Activated T-helper 9 cell treated with anti-CD3 and anti-CD28 coated beads, Interleukin-2, amount 50 U/mL, for 16 hours (primary cell): ENCODE measurements at places on chromosomes 4 and X.
A peak's percentile ranks its signal among the peaks of the same experiment; 100 is the strongest.

DNA sequence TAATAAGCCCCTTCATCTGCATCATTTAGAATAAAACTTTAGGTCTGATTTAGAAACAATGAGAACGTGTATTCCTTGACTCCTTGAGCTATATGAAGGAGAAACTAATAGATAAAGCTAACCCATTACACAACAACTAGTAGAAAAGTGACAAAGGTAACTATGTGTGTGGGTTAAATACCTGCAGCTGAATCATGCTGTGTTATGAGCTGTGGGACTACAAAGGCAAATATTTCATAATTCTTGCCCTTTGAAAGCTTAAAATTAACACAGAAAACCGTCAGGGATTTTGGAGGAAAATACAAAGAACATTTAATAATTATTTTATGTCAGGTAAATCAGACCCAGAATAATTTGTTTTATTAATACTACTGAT is 898 bp upstream of the NDP start:
- no peak for DNase-seq

DNA sequence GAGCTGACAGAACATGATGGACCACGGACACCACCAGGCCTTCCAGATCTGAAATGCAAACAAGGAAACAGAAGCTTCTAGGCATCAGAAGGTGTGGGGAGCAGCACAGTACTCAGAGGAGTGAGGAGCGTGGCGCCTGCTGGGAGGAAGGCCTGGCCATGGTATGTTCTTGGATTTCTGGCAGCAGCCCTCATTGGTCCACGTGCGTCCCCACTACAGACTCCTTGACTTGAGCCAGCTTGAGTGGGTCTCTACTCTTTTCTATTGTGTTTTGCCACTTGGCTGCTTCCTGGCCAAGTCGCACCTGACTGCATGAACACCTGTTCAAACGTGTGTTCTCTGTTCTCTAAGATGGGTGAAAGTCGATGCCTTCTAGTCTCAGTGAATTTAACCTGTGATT is 18.0 kb downstream of the ZNF275 start:
- no peak for DNase-seq

- no peak for DNase-seq
Measured at GRCh38 chrX:153708415-153708814, 15.8 kb downstream of the BCAP31 start.

DNA sequence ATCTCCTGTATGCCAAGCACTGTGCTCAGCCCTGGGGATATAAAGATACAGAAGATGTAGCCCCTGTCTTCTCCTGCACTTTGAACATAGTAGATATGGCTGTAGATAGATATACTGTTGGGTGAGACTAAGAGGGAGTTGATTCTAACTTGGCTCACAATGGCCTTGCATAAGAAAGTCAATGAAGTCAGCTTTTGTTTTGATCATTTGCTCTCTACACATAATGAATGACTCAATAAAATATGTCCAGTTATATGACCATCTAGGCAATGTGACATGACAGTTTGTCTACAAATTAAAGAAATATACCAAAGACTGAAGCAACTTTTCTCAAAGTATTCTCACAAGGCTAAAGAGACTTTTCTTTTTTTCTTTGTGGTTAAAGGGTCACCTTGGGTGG is 147.6 kb upstream of the DIPK2B start:
- DNase-seq, result no peak

GRCh38 chr4:41476310-41476885 is 61.6 kb upstream of the LIMCH1 start:
- no peak for DNase-seq

- DNase-seq, result no peak
Measured at GRCh38 chr4:84099599-84099998, 399.5 kb downstream of the NKX6-1 start.

DNA sequence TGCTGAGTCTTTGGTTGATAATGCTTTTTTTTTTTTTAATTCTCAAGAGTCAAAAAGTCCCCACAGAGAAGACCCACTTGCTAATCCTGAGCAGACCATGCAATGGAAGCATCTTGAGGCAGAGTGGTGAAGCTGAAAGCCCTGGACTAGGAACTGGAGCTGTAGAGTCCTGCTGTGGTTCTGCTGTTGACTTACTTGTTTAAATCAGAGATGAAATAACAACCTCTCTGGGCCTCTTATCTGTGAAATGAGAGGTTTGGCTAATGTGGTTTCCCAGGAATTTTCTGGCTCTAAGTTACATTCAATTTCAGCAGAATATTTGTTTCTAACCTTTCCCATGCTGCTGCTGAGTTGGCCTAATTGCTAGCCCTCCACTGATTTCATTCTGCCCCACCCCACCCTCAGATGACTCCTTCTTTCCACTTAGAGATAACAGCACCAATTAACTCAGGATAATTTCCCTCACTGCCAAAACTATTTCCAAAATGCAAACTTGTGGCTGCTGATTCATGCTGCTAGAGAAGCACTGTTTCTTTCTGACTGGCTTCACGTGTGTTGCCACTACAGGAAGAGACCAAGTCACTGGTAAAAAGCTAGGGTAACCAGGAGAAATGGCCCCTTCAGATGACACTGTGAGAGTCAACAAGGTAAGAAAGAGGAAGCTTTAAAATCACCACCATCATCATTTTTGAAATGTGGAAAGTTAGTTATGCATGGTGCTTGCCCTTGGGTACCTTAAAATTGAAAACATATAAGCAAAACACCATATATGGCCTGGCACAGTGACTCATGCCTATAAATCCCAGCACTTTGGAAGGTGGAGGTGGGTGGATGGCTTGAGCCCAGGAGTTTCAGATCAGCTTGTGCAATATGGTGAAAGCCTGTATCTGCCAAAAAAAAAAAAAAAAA is 326.4 kb downstream of the DCHS2 start:
- no peak for DNase-seq

DNA sequence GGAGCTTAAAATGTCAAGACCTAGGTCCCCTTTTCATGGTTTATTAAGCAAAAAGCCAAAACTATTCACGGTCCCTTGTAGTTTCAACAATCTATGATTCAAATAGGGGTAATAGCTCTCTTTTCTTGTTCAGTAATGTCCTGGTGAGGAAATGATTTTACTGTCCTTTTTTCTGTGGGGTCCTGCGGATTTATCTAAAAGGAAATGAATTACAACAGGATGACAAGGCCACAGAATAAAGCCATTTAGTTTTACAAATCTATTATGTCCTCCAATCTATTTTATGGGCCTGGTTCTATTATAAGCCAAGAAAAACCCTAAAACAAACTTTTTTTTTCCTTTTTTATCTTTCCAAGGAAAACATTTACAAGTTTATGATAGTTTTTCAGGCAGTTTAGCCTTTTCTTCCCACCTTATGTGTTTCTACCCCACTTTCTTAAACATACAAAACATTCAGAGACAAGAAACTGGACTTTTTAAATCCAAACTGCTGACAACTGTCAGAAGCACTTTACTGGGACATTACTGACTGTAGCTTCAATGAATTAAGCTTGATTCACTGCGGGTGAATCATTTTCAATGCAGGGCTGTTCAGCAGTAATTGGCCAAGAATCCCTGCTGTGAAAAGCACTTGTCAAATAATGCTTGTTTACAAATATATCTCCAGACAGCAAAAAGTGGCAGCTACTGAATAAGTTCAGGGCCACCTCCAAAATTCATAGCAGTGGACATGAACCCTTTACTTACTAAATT is 4.3 kb downstream of the EPHA5 start:
- no peak for DNase-seq

- DNase-seq, result no peak
Measured at GRCh38 chr4:109214622-109215301, 87.7 kb downstream of the COL25A1 start.

GRCh38 chr4:8583655-8584025 is 3.4 kb downstream of the GPR78 start:
- DNase-seq, result no peak

DNA sequence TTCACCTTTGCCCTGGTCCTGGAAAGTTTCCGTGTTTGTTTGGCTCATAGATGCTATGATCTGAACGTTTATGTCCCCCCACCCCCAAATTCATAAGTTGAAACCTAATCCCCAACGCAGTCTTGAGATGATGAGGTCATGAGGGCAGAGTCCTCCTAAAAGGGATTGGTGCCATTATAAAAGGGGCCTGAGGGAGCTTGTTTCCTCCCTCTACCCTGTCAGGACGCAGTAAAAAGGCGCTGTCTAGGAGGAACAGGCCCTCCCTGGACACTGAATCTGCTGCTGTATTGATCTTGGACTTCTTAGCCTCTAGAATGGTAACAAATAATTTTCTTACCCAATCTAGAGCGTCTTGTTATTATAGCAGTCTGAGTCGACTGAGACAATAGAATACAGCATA is 2190.6 kb upstream of the TENM3 start:
- no peak for DNase-seq

DNA sequence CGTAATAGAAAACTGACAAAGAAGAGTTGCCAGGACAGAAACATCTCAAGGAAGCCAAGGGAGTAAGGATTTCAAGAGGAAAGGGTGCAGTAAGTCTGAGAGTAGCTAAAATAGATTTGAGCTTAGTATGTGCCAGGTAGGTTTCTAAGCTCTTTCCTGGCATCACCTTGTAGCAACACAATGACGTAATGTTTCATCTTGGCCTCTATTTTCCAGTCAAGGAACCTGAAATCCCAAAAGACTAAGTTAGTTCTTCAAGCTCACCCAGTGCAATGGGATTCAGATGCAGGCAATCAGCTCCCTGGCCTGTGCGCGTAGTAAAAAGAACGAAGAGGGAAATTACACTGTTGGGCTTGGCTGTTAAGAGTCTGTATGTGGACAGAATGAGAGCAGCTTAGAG is 586.5 kb upstream of the TENM3 start:
- DNase-seq, result no peak

GRCh38 chrX:130075777-130076176 is 34.5 kb downstream of the ELF4 start:
- DNase-seq, result no peak

GRCh38 chr4:5753766-5754528 is 42.9 kb downstream of the EVC start:
- no peak for DNase-seq

DNA sequence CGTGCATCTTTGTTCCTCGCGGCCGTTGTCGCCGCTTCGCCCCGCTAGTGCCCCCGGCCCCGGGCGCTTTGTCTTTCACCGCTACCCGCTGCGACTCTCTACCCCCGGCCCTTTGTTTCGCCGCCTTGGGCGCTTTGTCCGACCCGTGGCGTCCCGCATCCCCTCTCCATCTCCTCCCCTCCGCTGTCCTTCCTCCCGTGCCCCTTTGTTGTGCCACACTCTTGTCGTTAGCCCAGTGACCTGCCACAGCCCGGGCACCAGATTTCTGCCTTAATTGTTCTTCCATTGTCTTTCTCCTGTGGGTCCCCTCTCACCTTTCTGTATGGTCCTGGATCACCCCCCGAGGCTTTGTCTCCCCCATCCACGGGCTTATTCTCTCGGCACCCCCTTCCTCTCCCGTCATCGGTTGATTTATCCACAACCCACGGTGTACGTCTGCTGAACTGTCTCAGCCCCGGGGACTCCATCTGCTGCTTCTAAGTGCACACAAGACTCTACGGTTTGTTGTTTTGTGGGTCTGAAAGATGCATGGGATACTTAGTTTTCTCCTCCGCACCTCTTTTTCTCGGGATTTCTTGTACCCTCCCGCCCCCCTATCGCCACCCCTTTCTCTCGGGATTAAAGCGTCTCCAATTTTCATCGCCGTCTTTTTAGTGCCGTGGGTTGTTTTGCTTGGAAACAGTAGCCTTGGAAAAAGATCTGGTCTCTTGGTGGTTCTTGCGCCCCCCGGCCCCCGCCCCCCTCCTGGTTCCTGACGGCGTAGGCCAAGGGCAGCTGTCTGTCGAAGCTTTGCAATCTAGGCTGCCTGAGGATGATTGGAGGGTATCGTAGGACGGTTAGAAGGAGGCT is 783 bp downstream of the RBPJ start:
- peak; percentile 27 for DNase-seq

DNA sequence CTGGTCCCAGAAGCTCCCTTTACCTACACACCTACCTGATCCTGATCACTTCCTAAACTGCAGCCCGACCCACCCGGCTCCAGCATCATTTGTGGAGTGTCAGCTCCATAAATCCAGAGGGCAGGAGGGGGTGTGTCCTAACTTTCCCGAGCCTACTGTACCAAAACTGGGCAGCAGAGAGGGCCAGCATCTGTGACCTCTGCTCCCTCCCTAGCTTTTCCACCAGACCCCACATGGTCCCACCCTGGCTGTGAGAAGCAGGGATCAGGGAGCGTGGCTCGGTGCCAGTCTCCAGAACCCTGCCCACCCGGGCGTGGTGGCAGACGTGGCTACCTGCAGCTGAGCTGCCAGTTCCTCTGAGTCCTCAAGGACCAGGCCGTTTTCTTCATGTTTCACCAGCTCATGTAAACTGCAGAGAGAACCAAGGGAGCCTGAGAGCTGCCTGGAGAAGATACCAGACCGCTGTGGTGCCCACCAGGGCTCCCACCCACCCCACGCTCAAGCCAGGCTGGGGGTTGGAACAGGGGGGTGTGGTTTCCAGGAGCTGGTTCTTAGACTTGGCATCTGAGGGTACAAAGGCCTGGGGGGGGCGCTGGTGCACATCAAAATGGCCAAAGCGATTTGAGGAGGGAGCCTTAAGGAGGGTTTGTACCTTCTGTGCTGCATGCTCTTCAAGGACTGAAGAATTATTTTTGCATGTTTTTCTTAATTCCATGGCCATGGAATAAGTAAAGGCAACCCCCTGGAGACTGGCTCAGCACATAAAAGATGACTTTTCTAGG is 76.7 kb upstream of the DRD5 start:
- no peak for DNase-seq

DNA sequence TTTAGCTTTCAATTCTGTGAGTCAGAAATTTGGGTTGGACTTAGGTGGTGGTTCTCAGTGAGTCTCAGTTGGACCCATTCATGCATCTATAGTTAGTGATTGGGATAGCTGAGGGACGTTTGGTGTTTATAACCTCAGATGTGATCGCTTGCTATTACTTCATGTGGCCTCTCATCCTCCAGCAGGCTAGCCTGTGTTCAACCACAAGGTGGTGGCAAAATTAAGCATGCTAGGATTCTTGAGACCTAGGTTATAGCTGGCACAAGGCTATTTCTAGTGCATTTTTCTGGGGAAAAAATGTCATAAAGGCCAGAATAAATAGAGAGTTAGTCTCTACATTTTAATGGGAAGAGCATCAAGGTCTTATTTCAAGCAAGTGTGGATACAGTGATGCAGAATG is 10.9 kb upstream of the GRPR start:
- no peak for DNase-seq

DNA sequence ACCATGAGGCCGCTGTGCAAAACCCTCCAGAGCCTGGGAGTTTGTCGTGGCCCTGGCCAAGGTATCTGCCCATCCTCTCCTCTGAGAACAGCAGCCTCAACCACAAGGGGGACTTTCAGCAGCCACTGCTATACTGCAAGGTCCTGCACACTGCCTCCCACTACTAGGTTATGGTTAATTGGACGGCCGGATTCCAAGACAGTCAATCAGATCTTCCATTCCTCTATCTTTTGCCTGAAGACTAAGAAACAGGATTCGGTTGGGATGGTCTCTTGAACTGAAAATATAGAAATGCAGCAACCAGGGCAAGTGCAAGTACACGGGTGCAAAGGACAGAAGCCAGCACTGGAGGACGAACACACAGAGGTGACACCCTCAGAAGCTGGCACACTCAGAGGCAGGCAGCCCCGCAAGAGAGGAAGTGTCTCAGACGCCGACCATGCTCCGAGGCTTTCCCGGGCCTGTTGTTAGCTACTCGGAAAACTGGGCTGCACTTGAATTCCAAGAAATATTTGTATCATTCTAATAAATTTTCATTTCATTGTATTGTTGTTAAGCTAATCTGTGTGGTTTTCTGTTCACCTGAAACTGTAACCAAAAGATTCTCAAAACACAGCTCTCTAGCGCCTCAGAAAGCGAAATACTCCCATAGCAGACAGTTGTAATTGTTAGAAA is 63.3 kb downstream of the AFAP1 start:
- DNase-seq, result peak; percentile 44

- no peak for DNase-seq
Measured at GRCh38 chr4:24655971-24656370, 71.6 kb upstream of the DHX15 start.

GRCh38 chr4:44319129-44319528 is 129.5 kb downstream of the KCTD8 start:
- no peak for DNase-seq
